ENCODE measurements at places on chromosomes 5 and 9.

DNA sequence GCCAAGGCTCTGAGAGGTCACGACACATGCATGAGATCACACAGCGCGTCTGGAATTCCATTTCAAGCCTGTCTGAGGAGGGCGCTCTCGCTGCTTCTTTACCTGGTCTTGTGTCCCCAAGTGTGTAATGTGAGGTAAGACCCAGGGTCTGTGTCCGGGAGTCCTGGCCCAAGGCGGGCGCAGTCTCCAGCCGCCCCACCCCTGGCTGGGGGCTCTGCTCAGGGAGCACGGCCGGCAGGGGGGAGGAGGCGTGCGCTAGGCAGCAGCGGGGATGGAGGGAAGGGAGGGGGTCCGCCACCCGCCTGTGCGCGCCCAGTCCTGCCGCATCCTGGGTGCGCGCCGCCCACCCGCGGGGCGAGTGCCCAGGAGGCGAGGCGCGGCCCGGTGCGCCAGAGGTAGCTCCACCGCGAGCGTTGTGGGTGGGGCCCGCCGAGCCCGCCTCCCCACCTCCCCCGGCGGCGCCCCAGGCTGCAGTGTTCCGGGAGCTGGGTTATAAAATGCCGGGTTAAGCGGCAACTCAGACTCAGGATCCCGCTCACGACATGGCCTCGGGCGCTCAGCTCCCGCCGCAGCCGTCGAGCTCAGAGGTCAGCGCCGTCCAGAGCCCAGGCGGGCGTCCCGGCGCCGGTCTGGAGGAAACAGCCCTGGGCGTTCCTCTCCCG lies at the start of gene CCNI2:
TSS of gene CCNI2 (plus strand) at position 473 of the 662 bp plus-strand sequence. CDS start at position 543, 70 bp downstream.
- no peak for DNase-seq

GRCh38 chr5:84437673-84438315 lies 53.1 kb upstream of the EDIL3 start:
- DNase-seq: no peak

DNA sequence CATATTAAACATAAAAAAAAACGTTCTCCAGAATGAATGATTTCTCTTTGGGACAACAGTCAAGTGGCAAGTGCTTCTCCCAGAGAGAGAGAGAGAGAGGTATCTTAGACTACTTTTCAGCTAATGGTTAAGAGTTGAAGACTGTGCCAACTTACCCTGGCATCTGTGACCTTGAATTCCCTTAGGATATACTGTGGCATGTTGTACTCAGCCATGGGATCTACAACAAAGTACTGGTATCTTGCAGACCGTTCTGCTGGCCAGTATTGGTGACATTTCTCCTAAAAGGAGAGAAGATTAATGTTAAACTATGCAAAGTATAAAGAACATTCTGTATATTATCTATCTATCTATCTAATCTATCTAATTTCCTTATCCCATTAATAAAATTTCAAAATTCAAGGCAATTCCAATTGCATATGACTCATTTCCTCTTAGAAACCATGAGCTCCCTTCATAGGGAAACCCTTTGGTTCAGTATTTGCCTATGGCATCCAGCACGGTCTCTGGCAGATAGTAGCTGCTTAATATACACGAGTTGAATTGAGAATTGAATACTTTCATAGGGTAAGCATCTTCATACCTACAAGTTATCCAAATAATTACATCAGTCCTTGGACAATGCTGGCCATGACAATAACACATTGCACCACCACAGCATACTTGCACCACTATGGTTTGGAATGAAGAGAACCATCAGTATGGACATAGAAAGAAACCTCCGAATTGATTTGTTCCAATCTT lies 539.4 kb upstream of the DMAC1 start:
- no peak for DNase-seq

- no peak for DNase-seq
These were observed 6.7 kb downstream of the NRARP start for GRCh38 chr9:137295238-137295811.

- DNase-seq: no peak
These were observed 1.6 kb upstream of the ZNF608 start for GRCh38 chr5:124747791-124748686.

Measured in SHP77 treated with DMSO at 0.1 percent for 48 hours (cell line).